ENCODE measurements at places on chromosomes 1 and 21.

DNA sequence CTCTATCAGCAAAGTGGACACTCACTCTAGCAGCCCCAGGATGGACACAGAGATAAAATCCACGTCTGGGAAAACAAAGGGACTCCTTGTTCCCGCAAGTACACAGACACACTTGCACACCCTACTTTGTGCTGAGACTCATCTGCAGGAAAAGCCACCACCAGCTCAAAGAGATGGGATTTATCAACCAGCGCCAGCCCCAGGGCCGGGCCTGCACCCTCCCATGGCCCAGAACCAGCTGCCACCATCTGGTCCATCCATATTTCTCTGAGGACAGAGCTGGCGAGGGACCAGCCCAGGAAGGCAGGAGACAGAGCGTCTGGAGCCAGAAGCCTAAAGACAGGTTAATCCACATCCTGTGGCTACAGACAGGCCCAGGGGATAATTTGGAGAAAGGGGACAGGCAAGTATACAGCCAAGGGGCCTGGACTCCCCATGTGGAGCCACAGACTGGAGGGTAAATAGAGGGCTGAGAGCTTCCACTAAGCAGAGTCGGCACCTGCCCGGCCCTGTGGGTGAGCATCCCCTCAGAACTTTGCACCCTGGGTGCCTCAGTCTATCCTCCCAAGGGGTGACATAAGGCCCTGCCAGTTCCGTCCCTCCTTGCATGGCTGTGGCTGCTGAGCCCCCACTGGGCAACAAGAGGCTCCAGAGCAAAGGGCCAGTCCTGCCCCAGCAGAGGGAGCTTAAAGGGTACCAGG, 233.9 kb downstream of the PTPRU start:
- DNase-seq: no peak

- DNase-seq: no peak
Observed at GRCh38 chr1:47205918-47206317, 16.1 kb upstream of the PDZK1IP1 start.

GRCh38 chr1:24191860-24192259, 4.8 kb upstream of the IFNLR1 start:
- no peak for DNase-seq

DNA sequence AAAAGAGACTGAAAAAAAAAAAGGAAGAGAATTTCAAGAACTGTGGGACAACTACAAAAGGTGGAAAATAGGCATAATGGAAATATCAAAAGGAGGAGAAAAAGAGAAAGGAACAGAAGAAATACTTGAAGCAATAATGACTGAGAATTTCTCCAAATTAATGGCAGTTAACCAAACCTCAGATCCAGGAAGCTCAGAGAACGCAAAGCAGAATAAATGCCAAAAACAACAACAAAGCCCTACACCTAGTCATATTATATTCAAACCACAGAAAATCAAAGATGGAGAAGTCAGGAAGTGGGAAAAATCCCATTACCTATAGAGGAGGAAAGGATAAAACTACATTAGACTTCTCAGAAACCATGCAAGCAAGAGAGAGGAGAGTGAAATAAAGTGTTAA, 20.7 kb upstream of the AHCYL1 start:
- DNase-seq: no peak

- DNase-seq: no peak
Observed at GRCh38 chr1:206036663-206037455, 13.2 kb upstream of the CTSE start.

DNA sequence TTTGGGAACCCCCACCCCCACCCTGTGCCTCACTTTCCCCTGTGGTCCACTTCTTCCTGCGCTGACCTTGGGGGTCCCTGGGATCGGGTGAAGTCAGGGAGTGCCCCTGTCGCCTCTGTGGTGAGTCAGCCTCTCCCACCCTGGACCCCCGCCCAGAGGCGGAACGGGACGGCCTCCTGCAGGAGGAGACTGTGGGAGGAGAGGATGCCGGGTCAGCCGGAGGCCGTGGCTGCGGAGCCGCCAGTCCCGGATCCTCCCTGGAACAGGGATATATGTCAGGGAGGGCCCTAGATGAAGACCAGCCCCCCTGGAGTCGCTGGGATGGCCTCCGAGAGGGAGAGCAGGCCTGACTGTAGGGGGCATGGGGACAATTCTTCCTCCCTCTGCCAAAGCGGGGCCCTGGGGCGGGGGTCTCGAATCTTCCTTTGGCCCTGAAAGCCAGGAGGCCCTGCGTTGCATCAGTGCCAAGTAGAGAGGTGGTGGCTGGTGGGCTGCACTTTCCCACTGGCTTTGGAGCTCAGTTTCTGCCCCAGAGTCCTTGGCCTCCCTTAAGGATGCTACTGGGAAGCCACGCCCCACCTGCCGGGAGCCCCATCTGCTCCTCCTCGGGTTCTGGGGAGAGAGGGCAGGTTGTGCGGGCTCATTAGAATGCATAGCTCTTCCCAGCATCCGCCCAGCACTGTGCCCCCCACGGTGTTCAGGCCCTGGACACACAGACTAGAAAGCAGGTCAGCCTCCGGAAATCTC, 930 bp downstream of the ARHGEF10L start:
- DNase-seq: no peak
